ENCODE measurements at places on chromosomes 4 and X. TPM values are rescaled to one million over a fixed set of nuclear protein-coding genes. Genes with fewer than 3 reads are reported as not detected.

The COL25A1 gene
- total RNA-seq = 1.8 TPM

- no peak overlapping the region for H3K27ac ChIP-seq
- no peaks in the 10 kb centered on the region for H3K36me3 ChIP-seq
- H3K4me1 ChIP-seq = peaks cover 11% of the 10 kb centered on the region
- no peak for DNase-seq
- no peaks in the 10 kb centered on the region for H3K27me3 ChIP-seq
- H3K4me3 ChIP-seq = no peak overlapping the region
Observed at GRCh38 chr4:33029976-33030375, 2309.8 kb downstream of the PCDH7 start.

DNA sequence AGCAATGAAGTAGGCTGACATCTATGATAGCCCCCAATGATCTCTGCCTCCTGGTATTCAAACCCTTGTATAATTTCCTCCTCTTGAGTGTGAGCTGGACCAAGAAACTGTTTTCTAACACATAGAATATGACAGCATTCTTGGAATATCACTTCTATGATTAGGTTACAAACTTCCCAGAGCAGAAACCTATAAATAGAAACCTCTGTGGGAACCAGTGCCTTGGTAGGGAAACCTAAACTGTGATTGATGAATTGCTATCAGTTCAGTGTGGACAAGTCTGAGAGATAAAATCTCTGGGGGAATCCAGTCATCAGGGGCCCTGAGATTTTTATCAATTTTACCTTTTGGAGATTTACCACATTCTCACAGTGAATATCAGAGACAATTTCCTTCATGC is 756.5 kb upstream of the AGA start:
- no peak overlapping the region for H3K4me3 ChIP-seq
- no peaks in the 10 kb centered on the region for H3K36me3 ChIP-seq
- no peak overlapping the region for H3K27ac ChIP-seq
- no peaks in the 10 kb centered on the region for H3K4me1 ChIP-seq
- no peak for DNase-seq

GRCh38 chr4:31575504-31575903 is 855.3 kb downstream of the PCDH7 start:
- H3K4me1 ChIP-seq = no peaks in the 10 kb centered on the region
- no peak overlapping the region for H3K4me3 ChIP-seq
- no peaks in the 10 kb centered on the region for H3K36me3 ChIP-seq
- DNase-seq = no peak
- H3K27ac ChIP-seq = no peak overlapping the region

DNA sequence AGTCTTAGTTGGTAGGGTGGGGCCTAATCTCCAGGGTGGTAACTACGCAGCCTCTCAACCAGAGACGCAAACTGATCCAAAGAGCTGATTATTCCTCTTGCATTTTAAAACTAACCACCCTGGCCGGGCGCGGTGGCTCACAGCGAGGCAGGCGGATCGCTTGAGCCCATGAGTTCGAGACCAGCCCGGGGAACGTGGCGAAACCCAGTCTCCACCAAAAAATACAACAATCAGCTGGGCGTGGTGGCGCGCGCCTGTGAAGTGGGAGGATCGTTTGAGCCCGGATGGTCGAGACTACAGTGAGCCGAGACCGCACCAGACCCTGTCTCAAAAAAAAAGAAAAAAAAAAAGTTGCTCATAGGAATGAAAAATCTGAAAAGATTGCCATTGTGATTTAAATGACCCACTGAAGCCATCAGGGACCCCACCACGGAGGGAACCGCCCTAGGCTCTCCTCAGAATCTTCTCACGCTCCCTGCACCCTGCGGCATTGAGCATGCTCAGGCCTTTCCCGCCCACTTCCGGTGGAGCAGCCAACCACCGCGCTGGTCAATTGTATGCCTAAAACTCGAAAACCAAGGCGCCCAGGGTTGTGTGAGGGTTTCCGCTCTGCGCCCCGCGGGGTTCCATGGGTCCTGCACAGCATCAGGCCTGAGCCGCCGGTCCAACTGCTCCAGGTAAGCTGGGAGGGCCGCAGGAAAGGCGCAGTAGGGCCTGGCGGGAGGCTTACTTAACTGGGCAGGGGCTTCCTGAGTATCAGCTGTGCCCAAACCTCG is at the start of gene TRIM60:
Gene TRIM60, plus strand, starts transcription at position 564 of the 776 bp plus-strand sequence. CDS start 8,074 bp downstream, outside the sequence.
- DNase-seq = no peak
- no peaks in the 10 kb centered on the region for H3K4me1 ChIP-seq
- H3K36me3 ChIP-seq = no peaks in the 10 kb centered on the region
- no peak within 1 kb of the TSS for H3K27ac ChIP-seq

- no peak for DNase-seq
- H3K27me3 ChIP-seq = no peaks in the 10 kb centered on the region
- no peak overlapping the region for H3K4me3 ChIP-seq
- H3K36me3 ChIP-seq = no peaks in the 10 kb centered on the region
Observed at GRCh38 chrX:150337536-150337935, 25.6 kb upstream of the MAMLD1 start.

GRCh38 chr4:7661846-7662506 is 227.2 kb upstream of the PSAPL1 start:
- no peak for DNase-seq
- no peaks in the 10 kb centered on the region for H3K4me1 ChIP-seq
- H3K27ac ChIP-seq = no peak overlapping the region
- H3K27me3 ChIP-seq = peaks cover 6% of the 10 kb centered on the region
- H3K4me3 ChIP-seq = no peak overlapping the region
- H3K36me3 ChIP-seq = no peaks in the 10 kb centered on the region

GRCh38 chr4:73539386-73539785 is 57.8 kb downstream of the AFM start:
- no peak for DNase-seq
- no peaks in the 10 kb centered on the region for H3K4me1 ChIP-seq
- H3K36me3 ChIP-seq = no peaks in the 10 kb centered on the region
- H3K27ac ChIP-seq = no peak overlapping the region
- H3K4me3 ChIP-seq = no peak overlapping the region

DNA sequence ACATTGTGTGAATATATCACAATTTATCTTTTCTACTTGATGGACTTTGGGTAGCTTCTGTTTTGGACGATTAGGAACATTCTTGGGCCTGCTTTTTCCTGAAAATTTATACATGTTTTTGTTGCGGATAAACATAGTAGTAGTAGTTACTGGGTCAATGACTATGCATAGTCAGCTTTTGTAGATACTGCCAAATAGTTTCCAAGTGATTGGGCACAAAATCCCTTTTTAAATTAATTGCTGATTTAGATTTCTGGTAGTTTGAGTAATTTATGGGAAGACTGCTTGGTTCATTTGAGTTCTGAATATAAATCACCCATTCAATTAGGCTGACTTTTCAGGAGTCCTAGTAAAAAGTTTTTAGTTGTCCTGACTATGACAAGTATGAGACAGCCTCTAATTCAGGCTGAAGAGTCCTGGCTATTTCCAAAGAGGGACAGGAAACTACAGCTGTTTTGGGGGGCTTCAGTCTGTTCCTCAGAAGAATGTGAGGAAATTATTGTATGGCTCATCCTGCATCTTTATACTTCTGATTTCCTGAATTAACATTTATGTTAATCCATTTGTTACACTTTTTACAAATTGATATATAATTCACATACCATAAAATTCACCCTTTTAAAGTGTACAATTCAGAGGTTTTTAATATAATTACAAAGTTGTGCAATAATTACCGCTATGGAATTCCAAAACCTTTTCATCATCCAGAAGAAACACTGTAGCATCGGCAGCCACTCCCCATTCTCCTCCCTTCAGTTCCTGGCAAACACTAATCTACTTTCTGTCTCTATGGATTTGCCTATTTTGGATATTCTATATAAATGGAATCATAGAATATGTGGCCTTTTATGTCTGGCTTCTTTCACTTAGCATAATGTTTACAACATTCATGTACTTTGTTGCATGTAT is 14.2 kb downstream of the LRP2BP start:
- no peak overlapping the region for H3K27ac ChIP-seq
- H3K36me3 ChIP-seq = peaks cover 39% of the 10 kb centered on the region
- peaks cover 10% of the 10 kb centered on the region for H3K4me1 ChIP-seq

DNA sequence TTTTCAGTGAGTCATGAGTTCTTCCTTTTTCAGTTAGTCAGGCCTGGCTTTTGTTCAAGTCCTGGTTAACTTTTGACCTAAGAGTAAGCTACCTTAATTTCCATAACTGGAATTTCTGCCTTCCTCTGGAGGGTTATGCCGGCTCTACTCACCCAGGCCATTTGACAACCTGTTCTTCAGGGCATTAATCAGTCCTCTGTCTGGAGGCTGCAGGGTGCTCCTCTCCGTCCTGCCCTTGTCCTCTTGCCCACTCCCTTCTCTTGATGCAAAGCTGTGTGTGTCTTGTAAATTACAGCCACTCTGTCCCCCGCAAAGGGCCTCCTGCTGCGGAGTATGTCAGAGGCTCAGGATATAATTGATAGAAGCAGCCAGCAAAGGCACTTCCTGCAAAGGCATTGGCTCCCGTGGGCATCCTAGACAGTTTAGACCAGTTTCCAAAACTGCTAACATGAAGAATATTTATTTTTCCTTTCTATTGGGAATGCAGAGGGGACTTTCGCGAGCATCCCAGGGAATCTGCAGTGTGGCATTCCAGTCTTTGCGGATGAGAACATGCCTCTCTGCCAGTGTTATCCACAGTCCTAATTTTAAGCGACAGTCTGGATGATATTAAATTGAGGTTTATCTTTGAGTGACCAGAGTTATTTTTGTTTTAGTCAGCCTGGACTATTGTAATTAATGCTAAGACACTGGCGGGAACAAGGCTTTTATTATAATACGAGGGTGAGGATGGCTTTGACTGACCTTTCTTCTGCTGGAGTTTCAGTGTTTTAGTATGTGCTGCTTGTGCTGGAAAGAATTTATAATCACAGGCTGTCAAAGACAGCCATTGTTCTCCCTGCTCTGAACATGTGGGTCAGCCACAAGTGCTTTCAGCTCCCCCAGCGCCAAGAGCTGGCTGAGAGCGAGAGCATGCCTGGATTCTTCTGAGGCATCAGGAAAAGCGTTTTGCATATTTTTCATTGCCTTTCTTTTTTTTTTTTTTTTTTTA is 74.2 kb downstream of the LIMCH1 start:
- H3K4me3 ChIP-seq = no peak overlapping the region
- H3K27ac ChIP-seq = no peak overlapping the region
- H3K36me3 ChIP-seq = no peaks in the 10 kb centered on the region
- no peak for DNase-seq

The GPR34 gene
- total RNA-seq = not detected

DNA sequence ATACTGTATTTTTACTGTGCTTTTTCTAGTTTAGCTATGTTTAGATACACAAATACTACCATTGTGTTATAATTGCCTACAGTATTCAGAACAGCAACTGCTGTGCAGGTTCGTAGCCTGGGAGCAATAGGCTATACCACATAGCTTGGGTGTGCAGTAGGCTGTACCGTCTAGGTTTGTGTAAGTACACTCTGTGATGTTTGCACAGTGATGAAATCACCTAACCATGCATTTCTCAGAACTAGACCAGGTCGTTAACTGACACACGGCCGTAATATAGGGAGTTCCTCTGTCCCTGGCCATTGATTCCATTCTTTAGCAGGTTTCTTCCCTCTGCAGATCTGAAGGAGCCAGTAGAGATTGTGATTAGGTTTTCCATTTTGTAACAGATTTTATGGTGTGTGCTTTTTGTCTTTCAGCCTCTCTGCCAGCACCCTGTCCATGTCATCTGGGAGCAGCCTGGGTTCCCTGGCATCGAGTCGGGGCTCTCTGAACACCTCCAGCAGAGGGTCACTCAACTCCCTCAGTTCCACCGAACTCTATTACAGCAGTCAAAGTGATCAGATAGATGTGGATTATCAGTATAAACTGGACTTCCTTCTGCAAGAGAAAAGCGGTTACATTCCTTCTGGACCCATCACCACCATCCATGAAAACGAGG is 59.5 kb downstream of the CLDN22 start:
- peaks cover 19% of the 10 kb centered on the region for H3K36me3 ChIP-seq
- H3K27ac ChIP-seq = no peak overlapping the region
- peaks cover 10% of the 10 kb centered on the region for H3K4me1 ChIP-seq
- DNase-seq = no peak
- no peak overlapping the region for H3K4me3 ChIP-seq

The NHSL2 gene
- total RNA-seq = 7.3 TPM

GRCh38 chr4:184300816-184301215 is 83.1 kb upstream of the ENPP6 start:
- peaks cover 5% of the 10 kb centered on the region for H3K27me3 ChIP-seq
- peak; percentile 56 for DNase-seq
- H3K27ac ChIP-seq = no peak overlapping the region
- no peak overlapping the region for H3K4me3 ChIP-seq

GRCh38 chr4:1212546-1213335 is 36.2 kb downstream of the CTBP1 start:
- no peak overlapping the region for H3K4me3 ChIP-seq
- H3K36me3 ChIP-seq = peaks cover 10% of the 10 kb centered on the region
- no peak for DNase-seq
- no peaks in the 10 kb centered on the region for H3K27me3 ChIP-seq
- H3K4me1 ChIP-seq = peaks cover 41% of the 10 kb centered on the region

The BTK gene
- not detected for total RNA-seq

DNA sequence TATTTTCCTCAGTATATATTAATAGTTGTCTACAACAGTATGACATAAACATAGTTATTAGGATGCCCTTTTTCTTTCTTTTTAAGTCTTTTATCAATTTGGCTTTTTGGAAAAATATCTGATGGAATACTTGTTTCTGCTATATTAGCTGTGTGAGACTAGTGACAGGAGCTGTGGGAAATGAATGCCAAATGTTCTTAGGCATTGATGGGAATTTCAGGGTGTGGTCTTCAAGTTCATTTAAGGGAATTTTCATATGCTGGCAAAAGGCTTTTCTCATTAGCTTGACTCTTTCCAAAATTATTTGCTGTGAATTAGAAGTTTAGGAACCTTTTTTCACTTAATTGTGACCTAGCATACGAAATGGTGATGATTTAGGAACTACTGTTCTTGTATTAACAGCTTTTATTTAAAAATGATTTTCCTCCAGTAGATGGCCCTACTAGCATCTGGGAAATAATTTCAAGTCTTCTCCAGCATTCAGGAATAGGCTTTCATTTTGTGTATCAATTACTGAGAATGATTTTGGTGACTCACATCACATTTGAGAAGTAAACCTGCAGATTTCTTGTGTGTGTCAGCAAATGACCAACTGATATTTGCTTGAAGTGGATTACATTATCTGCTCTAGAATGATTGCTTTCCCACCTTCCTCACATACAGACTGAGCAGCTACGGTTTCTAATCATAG is 70.9 kb downstream of the HTT start:
- peaks cover 39% of the 10 kb centered on the region for H3K36me3 ChIP-seq
- no peaks in the 10 kb centered on the region for H3K27me3 ChIP-seq
- H3K4me3 ChIP-seq = no peak overlapping the region
- H3K4me1 ChIP-seq = no peaks in the 10 kb centered on the region
- no peak overlapping the region for H3K27ac ChIP-seq

- DNase-seq = no peak
- H3K36me3 ChIP-seq = peaks cover 20% of the 10 kb centered on the region
- H3K27me3 ChIP-seq = no peaks in the 10 kb centered on the region
- no peak overlapping the region for H3K4me3 ChIP-seq
- no peaks in the 10 kb centered on the region for H3K4me1 ChIP-seq
Observed at GRCh38 chr4:3237712-3238560, 11.0 kb upstream of the MSANTD1 start.
